ENCODE measurements at places on chromosomes 12 and 14.

DNA sequence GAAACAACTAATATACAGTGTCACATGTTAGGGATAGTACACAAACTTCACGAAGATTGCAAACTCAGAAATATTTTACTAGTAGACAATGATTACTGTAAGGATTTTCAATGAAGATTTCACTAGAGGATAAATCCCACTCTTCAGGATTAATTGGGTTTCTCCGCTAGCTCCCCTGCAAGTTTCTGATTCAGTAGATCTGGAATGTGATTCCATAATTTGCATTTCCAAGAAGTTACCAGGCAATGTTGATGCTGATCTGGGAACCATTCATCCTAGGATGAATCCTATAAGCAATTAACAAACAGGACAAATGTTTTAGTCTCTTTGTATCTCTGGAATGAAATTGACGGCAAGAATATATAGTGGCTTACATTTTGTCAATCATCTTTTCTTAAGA, 272.4 kb downstream of the ALX1 start:
- no peak for DNase-seq

DNA sequence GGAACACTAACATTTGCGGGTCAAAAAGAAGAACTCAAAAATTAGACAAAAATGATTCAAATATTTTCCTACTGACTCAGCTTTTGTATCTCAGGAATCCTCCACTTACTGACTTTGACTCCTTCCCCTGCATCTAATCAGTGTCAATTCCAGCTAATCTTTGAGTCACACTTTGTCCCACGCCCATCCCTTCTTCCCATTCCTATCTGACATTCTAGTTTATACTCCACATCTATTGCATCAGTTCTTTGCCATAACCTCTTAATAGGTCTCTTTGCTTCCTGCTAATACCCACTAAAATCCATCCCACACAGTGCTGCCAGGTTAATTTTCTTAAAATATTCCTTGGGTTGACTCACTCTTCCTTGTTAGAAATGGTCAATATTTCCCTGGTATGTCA, 19.1 kb downstream of the BBS10 start:
- DNase-seq, result peak; percentile 88

GRCh38 chr12:45634273-45634917, 95.1 kb upstream of the ARID2 start:
- no peak for DNase-seq

DNA sequence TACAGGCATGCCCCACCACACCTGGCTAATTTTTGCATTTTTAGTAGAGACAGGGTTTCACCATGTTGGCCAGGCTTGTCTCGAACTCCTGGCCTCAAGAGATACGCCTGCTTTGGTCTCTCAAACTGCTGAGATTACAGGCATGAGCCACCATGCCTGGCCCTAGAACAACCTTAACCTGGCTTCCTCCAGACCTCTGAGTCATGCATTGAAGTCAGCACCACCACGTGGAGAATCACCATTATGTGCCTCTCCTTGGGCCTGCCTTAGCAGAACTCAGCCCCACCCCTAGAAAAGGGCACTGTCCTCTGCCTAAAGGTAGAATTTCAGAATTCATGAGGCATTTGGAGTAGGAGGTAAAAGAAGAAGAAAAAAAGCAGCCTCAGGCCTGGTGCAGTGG, 49.0 kb downstream of the LIMA1 start:
- DNase-seq, result no peak

GRCh38 chr14:68359022-68359836, 433.6 kb downstream of the ZFP36L1 start:
- DNase-seq, result no peak

DNA sequence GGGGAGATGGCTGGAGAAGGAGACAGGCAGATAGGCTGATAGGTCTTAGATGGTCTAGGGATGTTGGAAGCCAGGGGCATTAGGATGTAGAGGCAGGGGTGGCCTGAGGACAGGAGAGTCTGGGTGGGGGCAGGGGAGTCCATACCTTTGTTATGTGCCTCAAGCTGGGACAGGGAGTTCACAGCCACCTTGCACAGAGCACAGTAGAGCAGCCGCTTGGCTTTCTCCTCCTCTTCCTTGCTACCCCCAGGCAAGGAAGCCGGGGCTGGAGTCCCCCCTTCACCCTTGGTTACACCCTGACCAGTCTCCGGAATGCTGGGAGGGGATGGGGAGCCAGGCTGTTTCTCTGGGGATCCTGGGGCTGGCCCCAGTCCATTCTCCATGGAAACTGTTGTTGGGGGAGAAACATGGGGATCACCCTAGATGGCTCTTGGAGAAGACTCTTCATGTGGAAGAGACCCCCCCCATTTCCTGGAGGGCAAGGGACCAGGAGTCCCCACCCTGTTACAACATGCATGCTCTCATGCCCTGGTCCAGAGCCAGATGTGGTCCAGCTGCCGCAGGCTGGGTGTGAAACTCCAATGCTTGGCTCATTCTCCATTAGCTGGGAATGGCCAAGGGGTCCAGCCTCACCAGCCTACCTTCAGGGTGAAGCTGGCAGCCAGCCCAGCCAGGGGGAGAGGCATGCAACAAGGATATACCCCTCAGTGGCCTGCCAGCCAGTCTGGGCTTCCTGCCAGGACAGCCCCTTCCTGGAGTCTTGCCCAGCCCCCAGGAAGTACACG, 7.2 kb upstream of the GPR84 start:
- DNase-seq, result no peak

- no peak for DNase-seq
Measured at GRCh38 chr12:92365836-92366235, 220.2 kb upstream of the BTG1 start.

DNA sequence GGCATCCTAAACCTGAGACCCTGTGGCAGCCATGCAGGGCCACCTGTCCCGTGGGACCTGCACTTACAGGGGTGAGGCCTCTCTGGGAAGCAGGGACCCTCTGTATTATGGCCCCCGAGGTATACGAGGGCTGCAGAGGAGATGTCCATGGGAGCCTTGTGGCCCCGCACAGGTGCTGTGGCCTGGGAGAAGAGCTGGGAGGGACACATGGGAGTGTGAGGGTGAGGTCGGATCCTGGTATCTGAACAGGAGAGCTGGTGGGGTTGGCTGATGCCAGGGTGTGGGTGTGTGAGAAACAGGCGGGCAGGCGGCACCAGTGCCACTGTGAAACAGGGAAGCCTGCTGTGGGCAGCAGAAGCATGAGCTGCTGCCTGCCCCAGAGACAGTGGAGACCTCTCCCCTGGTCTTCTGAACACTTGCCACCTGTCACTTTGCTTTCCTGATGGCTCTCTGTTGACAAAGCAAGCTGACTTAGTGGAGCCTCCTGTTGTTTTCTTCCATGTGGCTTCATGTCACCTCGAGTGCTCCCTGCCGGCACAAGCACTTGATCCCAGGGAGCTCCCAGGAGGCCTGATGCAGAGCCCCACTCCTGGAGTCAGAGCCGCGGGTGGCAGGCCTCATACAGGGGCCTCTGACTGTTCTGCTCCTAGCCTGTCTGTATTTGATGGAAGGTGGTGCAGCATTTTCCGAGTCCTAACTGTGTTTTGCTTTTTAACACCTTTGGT, 19.8 kb upstream of the AMN start:
- no peak for DNase-seq

DNA sequence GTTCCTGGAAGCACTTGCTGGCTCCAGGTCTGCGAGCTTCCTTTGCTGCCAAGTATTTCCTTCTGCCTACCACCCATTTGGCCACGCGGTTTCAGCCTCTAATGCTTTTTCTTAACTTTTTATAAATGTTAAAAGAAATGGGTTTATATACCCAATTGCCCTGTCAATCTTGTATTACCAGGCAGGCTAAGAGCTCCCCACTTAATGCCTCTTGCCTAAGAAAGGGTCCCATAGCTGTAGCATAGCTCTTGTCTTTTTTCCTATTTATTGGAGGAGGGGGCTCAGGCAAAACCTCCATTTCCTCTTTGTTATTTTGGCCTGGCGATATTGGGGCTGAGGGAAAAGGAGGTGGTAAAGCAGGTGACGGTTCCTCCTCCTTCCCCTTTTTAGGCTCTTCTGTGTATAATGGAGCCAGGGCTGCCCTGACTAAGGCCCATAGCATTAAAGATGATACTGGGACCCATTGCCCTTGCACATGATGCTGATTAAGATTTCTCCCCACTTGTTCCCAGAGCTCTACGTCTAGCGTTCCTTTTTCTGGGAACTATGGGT, 21.6 kb upstream of the BLTP3B start:
- no peak for DNase-seq

DNA sequence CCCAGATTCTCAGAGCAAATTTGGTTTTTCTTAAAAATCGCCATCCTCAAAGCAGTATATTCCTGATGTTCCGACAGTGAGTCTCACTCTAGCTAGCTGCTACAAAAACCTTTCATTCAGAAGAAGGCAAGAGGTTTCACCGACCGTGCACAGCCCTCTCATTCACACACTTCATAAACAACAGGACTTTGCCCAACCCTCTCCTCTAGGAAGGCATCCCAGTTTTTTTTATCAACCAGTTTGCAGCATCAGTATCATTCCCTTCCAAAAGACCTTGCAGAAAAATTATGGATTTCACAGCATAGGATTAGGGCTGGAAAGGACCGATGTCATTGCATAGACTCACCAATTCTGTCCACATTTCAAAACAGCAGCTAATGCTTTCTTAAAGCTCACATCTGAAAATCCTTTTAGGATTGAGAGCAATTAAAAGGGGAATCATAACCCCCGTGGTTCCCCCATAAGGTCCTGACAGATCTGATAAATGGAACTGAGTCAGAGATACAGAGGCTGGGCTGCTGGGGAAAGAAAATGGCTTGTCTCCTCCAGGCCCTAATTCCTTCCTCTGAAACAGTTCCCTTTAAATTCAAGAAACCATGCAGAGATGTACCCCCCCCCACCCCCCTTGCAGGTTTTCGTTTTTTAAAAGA, 597 bp downstream of the SVOP start:
- DNase-seq, result no peak

- DNase-seq, result no peak
Measured at GRCh38 chr12:74985293-74985985, 224.2 kb downstream of the KCNC2 start.

GRCh38 chr14:82394916-82395315, 861.3 kb upstream of the SEL1L start:
- no peak for DNase-seq

DNA sequence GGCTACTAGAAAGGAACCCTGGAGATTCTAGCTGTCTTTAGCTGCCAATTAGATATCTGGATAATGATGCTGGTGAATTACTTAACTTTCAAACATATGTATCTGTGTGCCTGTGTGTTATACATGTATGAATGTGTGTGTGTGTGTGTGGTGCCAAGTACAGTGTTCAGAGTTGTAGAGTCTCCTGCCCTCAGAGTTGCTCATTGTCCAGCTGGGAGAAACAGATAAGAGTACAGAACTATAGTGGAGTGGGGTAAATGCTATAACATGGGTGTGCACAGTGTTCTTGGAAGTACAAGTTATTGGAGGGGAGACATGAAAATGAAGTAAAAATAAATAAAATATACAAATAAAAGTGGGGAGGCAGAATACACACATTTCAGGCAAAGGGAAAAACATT, 23.6 kb upstream of the ADAM20 start:
- no peak for DNase-seq

GRCh38 chr12:104865080-104865479, 93.0 kb downstream of the SLC41A2 start:
- DNase-seq, result no peak

DNA sequence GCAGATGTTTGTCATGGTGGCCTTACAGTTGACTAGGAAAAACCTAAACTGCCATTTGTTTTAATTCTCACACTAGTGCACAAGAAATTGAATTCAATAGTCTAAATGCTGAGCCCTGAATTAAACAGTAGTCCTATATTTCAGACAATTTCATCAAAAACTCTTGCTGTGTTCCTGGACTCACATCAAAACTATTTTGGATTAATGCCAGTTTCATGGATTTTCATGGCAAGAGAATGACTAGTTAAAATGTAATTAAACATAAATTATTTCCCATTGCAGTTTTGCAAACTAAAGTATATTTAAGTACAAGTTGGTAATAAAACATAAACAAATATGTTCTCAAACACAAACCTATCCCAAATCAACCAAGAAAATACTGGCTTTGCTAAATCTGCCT, 468.0 kb upstream of the PRICKLE1 start:
- DNase-seq, result no peak

DNA sequence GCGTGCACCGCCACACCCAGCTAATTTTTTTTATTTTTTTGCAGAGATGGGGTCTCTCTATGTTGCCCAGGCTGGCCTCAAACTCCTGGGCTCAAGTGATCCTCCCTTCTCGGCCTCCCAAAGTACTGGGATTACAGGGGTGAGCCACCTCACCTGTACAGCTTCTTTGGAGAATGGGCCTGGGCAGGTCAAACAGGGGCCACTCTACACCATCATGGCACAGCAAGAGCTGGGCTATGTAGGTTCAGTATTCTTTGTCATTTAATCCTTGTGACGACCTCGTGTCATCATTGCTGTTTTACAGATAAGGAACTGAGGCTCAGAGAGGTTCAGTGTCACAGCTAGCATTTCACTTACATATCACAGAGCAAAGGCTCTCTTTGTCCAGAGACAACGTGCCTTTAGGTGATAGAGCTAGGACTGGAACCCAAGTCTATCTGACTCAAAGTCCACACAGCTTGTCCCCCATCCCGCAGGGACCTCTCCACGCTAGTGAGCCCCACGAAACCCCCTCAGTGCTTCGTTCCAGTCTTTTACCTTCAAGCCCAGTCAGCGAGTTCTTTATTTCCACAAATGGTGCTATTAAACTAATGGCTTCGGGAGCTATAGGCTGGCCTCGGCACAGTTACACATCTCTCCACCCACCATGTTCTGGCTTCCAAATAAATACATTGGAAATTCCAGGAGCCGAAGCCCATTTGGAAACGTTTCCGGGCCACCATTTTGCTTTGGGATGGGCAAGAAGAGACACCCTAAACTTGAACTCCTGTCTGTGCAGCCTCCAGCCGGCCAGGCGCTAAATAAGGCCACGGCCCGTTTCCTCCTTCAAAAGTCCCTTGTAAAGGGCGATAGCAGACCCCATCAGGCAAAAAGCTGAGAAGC, 660 bp upstream of the MAP1LC3B2 start:
- DNase-seq, result no peak

GRCh38 chr12:57464569-57464968, 5.0 kb downstream of the GLI1 start:
- DNase-seq, result no peak

DNA sequence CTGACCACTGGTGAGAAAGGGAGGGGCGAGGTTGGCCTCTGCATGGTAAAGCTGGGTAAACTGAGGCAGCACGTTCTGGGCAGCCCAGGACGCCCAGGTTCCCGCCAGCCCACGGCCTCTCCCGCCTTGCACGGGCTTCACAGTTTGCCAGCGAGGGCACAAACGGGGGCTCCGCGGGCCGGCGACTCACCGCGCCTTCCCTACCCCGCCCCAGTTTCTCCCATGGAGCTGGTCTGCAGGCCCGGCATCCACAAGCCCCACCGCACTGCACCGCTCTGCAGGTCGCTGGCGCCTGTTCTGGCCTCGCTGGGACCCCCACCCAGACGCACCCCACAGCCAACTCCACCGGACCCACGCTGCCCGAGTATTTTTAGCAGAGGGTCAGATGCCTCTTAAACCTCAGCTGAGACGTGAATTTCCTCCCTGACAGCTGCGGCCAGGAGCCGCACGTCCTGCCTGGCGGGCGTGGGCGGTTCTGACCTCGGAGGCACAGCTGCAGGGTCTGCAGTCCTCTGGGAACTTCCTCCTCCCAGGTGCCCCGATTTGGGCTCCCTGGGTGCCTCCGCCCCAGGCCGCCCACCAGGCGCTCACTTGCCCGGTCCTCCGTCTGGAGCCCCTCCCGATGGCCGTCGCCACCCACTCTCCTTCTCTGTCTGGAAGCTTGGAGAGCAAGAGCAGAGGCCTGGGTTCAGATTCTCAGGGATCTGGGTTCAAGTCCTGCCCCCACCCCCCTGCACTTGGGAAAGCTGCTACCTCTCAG, 29.5 kb upstream of the INF2 start:
- DNase-seq, result no peak

- no peak for DNase-seq
Measured at GRCh38 chr14:70086685-70087379, 101.9 kb downstream of the SLC8A3 start.

- DNase-seq, result no peak
Measured at GRCh38 chr14:76909266-76909665, 83.1 kb downstream of the LRRC74A start.
